Stimulated activated CD8-positive, alpha-beta memory T cell treated with anti-CD3 and anti-CD28 coated beads, Interleukin-2, amount 100 ng/mL, for 1 hour (primary cell): ENCODE measurements at places on chromosomes 1 and 21.

GRCh38 chr1:46485564-46486431, 3.8 kb upstream of the DMBX1 start:
- no peak for DNase-seq

GRCh38 chr21:38183961-38184360, 72.8 kb upstream of the KCNJ15 start:
- DNase-seq = no peak

DNA sequence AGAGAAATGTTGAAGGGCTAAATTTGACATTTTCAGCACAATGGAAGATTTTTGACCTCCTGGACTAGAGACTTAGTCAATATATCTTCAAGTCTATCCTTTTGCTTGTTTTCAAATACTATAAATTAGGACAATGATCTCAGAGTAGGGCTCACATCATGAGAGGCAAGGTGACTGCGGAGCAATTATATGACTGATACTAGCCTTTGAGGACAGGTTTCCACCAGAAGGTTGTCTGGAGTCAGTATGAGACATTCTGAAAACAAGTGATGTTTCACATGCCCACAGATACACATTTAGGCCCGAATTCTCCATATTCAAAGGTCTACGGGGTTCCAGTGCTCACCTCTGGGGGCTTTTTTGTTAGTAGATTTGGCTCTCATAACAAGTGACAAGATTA, 142.3 kb upstream of the SAMSN1 start:
- DNase-seq = no peak

- DNase-seq = no peak
These were observed 141.4 kb upstream of the CXADR start for GRCh38 chr21:17371450-17371849.

GRCh38 chr1:174131032-174131638, 28.2 kb upstream of the RABGAP1L start:
- DNase-seq = no peak

DNA sequence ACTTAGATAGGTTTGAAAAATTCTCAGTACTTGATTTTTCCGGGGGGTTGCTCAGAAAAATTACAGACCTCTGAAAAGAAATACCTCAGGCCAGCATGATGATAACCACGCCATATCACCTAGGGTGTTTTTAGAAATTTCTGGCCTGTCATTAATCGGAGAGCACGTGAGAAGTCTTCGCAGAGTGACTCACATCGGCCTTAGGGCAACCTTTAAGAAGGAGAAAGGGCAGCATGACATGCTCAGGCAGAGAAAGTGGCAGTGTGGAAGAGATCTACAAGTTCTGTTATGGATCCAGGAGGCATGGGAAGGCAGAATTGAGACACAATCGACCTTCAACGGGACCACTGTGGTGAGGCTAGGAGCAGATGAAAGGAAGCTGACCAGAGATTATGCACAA, 506.3 kb downstream of the LMO4 start:
- DNase-seq = no peak

GRCh38 chr1:228923973-228924686, 188.9 kb downstream of the RHOU start:
- no peak for DNase-seq

- no peak for DNase-seq
These were observed 561.8 kb downstream of the KIF26B start for GRCh38 chr1:245716561-245716960.

DNA sequence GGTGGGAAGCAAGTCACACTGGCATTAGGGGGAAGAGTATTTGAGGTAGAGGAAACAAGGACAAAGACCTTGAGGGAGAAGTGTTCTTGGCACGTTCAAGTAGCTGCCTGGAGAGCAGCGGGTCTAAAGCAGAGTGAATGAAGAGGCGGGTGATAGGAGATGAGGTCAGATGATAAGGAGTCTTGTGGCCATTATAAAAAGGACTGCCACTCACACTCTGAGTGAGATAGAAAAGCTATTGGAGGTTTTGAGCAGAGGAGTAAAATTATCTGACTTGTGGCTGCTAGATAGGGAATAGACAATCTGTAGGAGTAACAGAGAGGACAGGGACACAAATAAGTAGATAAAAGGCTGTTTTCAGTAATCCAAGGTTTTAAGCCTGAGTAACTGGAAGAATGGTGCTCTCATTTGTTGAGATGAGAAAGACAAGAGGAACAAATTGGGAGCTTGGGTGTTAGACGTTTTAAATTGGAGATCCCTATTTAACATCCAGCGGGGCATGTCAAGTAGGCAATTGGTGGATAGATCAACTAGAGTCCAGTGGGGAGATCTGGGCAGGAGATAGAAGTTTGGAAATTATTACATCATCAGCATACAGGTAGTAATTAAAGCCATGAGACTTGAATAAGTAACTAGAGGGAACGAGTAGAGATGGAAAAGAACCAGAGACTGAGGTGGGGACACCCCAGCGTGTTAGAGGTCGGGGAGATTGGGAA, 43.7 kb downstream of the HENMT1 start:
- no peak for DNase-seq

GRCh38 chr1:205812271-205812877, 624 bp downstream of the SLC41A1 start:
- DNase-seq = no peak

- no peak for DNase-seq
These were observed 5.8 kb upstream of the MPZL1 start for GRCh38 chr1:167716000-167716271.

DNA sequence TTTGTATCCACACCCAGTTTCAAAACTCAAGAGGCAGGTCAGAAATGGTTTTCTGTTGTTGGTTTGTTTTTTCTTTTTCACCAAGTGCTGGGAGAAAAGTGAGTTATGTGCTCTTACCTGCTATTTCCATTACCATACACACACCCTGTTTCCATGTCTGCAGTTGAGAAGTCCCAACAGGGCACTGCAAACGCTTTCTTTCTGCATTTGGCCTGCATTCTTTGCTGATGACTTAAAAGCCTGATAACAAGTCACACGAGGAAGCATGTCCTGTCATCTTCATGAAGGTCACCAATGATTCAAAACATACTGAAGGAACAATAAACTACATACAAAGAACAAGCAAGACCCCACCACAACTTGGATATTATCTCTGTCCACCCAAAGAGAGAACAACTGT, 24.8 kb upstream of the KCNE1 start:
- DNase-seq = no peak

DNA sequence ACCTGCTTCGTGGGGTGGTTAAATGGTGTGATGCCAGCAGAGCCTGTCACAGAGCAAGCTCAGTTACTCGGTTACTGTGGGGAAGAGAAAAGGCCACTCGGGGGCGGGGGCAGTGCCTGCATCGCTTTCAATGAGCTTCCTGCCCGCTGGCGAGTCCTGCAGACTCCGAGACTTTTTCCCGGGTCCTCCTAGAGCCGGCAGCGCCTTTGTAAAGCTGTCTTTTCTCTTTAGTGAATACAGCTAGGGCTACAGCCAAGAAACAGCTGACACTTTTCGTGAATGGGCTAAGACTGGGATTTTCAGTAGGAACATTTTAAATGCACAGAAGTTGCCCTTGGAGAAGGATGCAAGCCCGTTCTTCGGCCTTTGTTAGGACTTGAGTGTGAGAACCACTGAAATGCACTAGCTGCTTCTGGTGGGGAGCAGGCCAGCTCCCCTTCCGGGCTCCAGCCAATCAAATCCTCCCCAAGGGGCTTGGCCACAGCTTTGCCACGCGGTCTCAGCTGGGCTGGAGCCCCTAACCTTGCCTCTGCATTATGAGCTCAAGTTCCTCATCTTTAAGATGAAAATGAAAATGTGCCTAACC, 23.4 kb upstream of the EFHD2 start:
- DNase-seq = no peak

- no peak for DNase-seq
These were observed 132.8 kb downstream of the GLIS1 start for GRCh38 chr1:53606197-53606596.

- no peak for DNase-seq
These were observed 369.9 kb downstream of the SIPA1L2 start for GRCh38 chr1:232260045-232260444.

DNA sequence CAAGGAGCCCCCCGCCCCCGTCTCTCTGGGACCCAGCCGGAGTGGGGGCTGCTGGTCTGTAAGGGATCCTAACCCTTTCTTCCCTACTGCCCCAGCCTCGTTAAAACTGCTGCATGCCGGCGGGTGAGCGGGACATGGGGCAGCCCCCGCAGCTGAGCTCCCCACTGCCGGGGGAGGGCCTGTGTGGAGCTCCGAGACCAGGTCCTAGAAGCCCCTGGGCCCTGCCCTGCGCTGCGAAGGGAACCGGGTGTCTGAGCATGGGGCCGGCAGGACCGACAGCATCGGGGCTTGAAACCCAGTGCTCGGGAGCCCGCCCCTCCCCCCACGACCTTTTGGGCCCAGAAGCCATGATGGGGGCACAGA, 9.2 kb upstream of the COL6A1 start:
- DNase-seq = no peak

- DNase-seq = no peak
These were observed 9.5 kb upstream of the NDUFS5 start for GRCh38 chr1:39016604-39017171.

GRCh38 chr21:44578371-44579055, 1.9 kb downstream of the KRTAP10-5 start:
- DNase-seq = no peak

DNA sequence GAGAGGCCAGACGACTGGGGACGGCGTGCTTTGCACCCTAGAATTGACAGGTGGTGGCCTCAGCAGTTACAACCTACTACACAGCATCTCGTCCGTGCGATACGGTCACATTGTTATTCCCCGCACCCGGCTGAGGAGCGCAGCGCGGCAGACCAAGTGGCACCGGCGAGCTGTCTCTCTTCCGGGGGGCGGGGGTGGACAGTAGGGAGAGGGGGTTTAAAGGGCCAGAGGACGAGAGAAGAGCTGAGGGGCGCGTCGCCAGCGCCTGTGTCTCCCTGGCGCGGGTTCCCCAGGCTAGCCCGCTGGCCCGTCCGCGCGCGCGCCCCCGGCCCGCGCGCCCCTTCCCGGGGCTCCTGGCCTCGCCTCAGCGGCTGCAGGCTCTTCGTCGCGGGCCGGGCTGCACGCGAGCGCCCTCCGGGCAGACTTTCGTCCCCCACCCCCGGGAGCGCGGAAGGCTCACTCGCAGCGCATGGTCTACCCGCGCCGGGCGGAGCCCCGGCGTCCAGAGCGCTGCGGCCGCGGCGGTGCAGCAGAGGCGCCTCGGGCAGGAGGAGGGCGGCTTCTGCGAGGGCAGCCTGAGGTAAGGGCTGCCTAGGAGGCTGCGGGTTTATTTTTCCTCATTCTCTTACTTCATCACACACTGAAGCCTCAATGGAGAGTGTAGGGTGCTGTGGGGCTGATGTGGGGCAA, at the start of gene PDE4B:
Gene PDE4B, plus strand, starts transcription at position 227 of the 690 bp plus-strand sequence.
- DNase-seq = no peak

- no peak for DNase-seq
These were observed 271.3 kb downstream of the DNM3 start for GRCh38 chr1:172112576-172112975.

- no peak for DNase-seq
These were observed 1.7 kb downstream of the SDC3 start for GRCh38 chr1:30906631-30907441.

- DNase-seq = no peak
These were observed 85.1 kb downstream of the PLPP3 start for GRCh38 chr1:56494306-56494705.

DNA sequence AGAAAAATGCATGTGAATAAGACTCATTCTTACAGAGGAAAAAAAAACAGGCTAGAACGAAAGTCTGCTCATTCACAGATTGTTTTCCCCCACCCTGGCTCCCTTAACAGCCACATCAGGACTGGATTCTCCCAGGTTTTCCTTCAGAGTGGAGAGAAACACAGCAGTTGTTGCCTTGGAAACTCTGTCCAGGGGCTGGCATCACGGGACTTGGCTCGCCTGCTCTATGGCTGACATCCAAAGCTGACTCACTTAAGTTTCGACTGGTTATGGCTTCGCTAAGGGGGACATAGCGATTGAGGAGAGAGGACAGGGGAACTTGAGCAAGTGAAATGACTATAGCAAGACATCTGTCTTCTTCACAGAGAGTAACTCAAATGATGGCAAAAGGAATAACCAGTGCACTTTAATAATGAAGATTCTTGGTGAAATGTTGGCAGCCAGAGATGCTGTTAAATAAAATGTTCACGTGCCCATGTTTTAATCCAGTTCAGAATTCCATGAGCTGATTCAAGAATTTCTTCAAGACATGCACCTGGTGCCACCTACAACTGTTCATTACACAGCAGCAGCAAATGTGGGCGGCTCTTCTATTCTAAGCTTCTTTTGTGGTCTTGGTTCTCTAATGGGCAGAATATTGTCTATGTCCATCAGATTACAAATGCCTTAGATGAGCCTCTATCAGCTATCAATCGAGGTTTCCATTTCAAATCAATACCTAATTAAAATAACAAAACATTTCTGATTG, 21.8 kb downstream of the MIS18A start:
- no peak for DNase-seq

- DNase-seq = no peak
These were observed 74.4 kb downstream of the CD58 start for GRCh38 chr1:116496380-116496779.

DNA sequence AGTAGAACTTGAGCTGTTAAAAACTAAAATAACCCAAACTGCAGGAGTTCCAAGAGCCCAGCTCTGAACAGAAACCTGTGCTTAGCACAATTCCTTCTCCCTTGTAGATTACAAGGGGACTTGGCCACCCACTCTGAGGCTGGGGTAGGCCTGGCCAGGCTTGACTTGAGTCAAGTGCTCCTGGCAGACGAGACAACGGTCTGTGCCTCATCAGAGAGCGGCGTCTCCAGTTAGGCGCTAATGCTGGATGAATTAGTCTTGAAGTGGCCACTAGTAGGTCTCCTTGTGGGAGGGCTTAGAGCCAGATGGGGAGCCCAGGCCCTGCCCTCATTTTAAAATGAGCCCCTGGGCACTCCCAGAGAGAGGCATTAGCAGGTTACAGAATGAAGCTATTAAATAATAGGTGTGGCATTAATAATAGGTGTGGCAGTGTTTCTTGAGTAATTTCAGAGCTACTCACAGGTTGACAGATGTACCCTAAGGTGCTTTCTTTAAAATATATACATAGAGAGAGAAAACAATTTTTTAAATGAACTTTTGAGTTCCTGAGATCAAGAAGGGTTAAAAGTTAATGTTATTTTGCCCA, 1.1 kb downstream of the EEIG2 start:
- peak; percentile 21 for DNase-seq

GRCh38 chr1:156390469-156391365, 21.7 kb downstream of the RHBG start:
- no peak for DNase-seq

GRCh38 chr1:203124011-203124410, 3.5 kb upstream of the ADORA1 start:
- DNase-seq = no peak

DNA sequence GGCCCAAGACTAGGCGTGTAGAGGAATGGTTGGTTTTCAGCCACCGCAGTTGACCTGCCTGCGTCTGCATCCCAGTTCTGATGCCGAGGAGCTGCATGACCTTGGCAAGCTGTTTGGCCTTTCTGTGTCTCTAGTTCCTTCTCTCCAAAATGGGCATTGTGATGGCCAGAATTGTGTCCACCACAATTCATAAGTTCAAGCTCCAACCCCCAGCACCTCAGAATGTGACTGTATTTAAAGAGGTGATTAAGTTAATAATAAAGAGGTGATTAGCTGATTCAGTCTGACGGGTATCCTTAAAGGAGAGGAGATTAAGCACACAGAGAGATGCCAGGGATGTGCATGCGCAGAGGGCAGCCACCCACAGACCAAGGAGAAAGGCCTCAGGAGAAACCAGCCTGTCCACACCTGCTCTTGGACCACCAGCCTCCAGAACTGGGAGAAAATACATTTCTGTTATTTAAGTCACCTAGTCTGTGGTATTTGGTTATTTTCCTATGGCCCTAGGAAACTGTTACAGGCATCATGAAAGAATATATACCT, 28.5 kb downstream of the MAB21L3 start:
- no peak for DNase-seq
